Stimulated activated CD4-positive, alpha-beta T cell treated with anti-CD3 and anti-CD28 coated beads, Interleukin-12 subunit alpha, Interleukin-12 subunit beta, amount 100 ng/mL, for 24 hours (primary cell): ENCODE measurements at places on chromosomes 12 and 14.

DNA sequence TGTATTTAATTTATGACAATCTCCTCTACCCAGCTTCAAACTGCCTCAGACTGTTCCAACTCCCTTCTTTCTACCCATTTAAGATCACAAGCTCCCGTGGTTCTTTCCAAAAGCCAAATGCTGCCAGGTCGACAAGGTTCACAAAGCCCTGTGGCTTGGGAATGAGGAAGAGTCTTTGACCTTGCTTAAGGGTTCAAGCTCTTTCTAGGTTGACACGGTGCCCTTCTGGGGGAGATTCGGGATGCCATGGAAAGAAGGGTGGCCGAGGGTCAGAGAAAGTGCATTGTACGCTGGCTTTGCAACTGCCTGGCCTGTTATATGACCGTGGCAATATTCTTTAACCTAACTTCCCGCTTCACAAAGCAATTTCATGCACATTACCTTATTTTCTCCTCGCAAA, 239.3 kb downstream of the ANO2 start:
- DNase-seq: no peak

DNA sequence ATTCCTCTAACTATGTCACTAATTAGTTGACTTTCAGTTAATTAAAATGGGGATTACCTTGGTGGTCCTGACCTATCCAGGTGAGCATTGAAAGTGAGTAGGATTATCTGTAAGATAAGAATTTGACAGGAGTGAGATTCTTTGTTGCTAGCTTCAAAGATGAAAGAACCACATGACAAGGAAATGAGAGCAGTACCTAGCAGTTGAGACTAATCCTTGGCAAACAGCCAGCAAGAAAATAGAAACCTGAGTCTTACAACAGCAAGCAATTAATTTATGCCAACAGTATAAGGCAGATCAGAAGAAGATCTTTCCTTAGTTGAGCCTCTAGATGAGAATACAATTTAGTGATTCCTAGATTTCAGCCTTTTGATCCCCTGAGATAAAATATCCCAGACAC, 1058.4 kb downstream of the LRFN5 start:
- DNase-seq: no peak

- DNase-seq: no peak
Observed at GRCh38 chr14:103718572-103718971, 3.0 kb downstream of the ZFYVE21 start.

DNA sequence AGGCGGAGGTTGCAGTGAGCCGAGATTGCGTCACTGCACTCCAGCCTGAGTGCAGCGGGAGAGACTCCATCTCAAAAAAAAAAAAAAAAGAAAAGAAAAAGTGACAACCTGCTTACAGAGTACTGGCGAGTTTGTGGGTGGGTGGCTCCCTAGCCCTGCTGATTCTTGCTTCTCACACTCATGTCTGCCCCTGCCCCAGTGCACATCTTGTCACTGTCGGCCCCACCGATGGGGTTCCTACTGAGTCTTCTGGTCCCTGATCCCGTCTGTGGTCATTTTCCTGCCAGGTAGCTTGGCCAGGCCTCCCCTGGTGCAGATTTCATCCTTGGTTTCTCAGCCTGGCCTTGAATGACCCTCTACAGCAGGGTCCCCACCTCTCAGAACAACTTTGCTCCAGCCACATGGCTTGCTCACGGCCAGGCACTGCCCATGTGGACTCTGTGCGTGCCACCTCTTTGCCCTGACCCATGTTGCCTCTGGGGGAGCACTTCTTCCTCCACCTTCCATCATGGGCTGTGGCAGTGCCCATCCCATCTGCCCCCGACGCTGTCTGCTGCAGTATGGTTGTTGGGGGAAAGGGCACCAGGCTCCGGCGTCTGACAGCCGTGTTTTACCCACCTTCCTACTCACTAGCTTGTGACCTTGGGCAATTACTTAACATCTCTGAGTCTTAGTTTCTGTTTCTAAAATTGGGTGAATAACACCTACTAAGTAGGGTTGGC, 2.1 kb upstream of the PTPN6 start:
- no peak for DNase-seq

- DNase-seq: no peak
Observed at GRCh38 chr12:113818283-113818682, 147.8 kb downstream of the RBM19 start.

DNA sequence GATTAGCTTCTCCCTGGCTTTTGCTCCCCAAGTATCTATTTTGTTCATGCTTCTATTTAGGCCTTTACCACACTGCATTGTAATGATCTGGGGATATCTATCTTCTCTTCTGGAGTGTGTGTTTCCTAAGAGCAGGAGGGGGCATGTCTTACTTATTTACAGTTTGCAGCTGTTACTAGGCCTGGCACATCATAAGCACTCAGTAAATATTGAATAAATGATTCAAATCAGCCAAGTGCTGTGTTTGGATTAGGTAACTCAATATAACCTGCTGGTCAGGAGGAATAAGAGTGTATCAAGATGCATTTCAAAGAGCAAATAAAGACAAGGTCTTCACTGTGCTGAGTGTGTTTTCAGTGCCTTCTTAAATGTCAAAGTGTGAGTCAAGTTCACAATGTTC, 186.1 kb downstream of the FOXG1 start:
- DNase-seq: no peak

DNA sequence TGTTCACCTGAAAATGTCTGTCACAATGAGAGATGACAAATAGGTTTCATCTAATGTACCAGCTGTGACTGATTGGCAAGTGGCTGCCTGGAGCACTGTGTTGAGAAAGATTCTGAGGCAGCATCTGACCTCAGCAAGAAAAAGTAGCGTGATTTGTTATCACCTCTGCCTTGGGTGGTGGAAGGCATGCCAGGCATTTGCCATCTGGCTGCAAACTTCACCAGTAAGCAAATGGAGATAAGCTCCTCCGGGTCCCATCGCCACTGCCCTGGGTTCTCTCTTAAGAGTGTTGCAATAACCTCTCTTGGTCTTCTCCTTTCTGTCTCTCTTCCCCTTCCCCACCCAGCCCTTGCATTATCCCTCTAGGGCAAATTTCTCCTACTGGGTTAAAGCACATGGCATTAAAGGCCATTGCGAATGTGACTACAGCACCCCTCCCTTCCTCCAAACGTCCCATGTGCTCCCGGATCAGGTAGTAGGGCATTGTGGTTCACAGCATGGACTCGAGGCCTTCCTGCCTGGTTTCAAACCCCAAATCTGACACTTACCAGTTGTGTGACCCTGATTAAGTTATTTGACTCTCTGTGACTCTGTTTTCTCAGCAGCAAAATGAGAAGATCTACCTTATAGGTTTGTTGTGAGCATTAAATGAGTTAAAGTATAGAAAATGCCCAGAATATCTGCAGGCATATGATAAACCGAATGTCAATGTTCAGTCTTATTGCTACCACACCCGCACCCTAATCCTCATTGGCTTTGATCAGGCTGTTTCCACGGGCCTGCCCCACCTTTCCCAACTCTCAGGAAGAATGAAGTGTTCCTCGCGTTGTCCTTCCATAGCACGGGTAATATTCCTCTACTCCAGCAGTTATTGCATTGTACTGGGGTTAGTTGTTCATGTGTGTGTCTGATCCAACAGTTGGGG, 8.2 kb upstream of the LGALS3 start:
- no peak for DNase-seq

DNA sequence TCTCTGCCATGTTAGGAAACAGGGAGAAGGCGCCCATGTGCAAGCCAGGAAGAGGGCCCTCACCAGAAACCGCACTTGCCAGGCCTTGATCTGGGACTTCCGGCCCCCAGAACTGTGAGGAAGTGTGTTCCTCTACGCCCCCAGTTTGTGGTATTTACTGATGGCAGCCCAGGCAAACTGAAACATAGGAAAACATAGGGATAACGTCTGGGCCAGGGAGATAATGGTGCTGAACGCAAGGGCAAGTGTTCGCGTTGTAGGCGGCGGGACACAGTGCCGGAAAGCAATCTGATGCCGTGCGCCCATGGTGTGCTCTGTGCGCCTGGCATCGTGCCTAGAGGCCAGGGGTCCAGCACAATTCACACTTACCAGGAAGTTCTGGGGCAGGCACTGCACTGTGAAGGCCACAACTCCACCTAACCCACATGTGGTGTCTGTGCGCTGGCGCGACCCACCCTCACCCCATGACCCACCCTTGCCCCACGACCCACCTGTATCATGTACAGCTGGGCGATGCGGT, 53.6 kb downstream of the ARL6IP4 start:
- DNase-seq: no peak

GRCh38 chr14:23185063-23185462, 1.6 kb upstream of the SLC7A8 start:
- DNase-seq: no peak

GRCh38 chr14:28777471-28778137, 11.0 kb downstream of the FOXG1 start:
- DNase-seq: no peak

GRCh38 chr12:50066402-50066801, 9.0 kb downstream of the ASIC1 start:
- no peak for DNase-seq
